ENCODE measurements at places on chromosomes 4 and X.

DNA sequence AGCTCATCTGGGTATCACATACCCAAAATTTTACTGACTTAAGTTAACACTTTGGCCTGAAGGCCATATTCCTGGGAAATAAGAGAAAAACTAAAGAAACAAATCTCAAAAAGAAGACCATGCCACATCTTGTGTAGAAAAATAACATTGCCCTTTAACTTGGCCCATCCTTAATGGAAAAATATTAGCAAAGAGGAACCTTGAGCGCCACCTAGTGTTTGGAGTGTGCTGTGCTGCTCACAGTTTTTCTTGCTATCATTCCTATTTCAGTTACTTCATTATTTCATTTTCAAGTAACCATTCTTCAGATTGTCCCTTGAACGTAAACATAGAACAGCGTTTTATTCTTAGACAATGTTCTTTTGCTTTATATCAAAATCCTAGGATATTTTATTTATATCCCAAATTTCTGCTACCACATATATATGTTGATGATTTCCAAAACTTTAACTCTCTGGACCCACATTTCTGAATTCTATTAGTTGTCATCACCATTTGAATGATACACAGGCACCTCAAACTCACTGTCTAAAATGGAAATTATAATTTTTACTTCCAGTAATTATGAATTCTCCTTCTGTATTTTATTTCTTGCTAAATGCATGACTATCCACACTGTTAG, 999.0 kb upstream of the ADGRL3 start:
- no peak for DNase-seq

DNA sequence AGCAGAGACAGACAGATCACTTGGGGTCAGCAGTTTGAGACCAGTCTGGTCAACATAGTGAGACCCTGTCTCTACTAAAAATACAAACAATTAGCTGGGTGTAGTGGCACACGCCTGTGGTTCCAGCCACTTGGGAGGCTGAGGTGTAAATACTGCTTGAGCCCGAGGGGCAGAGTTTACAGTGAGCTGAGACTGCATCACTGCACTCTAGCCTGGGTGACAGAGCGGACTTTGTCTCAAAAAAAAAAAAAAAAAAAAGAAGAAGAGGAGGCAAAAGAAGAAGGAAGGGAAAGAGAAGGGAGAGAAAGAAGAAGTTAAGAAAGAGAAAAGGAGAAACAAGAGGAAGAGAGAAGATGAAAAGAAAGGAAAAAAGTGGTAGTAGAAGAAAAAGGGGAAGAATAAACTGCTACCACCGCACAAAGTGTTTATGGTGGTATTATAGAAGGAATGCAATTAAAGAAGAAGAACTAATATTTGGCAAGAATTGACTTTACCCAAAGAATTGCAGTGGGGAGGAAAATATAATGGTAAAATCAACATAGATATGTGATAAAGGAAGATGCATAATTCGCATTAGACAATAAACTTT, 19.6 kb upstream of the NSUN7 start:
- DNase-seq, result no peak

DNA sequence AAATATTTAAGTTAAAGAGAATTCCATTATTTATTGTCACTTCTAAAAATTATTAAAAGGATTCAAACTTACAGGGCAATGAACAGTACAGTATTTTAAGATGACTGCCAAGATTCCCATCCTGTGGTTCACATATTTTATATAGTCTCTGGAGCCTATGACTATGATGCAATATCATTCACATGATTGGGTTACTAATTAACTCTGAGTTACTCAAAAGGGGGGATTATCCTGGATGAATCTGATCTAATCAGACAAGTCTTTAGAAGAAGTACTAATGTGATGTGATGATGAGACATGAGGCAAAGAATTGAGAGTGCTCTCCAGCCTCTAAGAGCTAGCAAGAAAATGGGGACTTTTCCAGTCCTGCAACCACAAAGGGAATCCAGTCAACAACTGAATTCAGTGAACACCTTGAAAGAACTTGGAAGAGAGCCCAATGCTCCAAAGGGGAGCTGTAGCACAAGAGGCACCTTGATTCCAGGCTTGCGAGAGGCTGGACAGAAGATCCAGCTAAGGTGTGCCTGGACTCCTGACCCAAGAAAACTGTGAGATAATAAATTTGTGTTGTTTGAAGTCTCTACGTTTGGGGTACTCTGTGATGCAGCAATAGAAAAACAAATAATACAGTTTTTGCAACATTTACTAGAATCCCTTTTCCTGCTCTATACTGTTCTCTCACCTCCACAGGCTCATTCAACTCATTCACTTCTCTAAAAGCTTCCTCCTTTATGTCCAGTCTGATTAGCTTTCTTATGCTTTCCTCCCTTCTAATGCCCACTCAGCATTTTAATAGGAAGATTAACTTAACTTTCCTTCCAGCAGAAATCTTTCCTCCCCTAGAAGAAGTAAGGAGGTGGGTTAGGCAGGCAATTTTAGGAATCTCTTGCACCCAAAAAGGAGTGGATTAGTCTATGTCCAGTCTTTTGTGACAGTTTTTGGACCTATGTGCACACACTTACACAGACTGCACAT, 133.8 kb upstream of the LCORL start:
- no peak for DNase-seq

GRCh38 chrX:148203531-148203930, 222.4 kb downstream of the FMR1NB start:
- no peak for DNase-seq

GRCh38 chrX:12080265-12080664, 58.0 kb upstream of the FRMPD4 start:
- DNase-seq, result no peak

DNA sequence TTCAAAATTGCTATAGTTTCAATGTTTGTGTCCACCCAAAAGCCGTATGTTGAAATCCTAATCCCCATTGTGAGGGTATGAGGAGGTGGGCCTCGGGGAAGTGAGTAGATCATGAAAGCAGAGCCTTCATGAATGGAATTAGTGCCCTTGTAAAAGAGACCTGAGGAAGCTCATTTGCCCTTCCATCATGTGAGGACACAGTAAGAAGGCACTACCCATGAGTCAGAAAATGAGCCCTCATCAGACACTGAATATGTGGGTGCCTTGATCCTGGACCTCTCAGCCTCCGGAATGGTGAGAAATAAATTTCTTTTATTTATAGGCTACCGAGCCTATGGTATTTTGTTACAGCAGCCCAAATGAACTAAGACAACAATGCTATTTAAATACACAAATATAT, 57.7 kb upstream of the EFHC2 start:
- DNase-seq, result no peak

DNA sequence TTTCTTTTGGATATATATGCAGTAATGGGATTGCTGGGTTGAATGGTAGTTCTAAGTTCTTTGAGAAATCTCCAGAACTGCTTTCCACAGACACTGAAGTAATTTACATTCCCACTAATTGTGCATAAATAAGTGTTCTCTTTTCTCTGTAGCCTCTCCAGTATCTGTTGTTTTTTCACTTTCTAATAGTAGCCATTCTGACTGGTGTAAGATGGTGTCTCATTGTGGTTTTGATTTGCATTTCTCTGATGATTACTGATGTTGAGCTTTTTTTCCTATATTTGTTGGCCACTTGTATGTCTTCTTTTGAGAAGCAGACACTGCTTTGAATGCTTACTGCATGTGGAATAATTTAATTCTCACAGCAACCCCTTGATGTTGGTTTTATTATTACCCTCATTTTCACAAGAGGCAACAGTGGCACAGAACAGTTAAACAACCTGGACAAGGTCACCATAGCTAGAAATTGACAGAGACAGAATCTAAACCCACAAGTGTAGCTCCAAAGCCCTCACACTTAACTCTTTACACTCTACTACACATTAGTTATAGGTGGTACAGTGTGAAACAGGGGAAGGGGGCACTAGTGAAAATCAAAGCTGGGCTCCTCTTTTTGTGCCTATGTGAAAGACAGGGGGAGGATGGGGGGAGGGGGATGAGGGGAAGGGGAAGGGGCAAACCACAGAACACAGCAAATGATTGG, 96.1 kb downstream of the REELD1 start:
- DNase-seq, result no peak

DNA sequence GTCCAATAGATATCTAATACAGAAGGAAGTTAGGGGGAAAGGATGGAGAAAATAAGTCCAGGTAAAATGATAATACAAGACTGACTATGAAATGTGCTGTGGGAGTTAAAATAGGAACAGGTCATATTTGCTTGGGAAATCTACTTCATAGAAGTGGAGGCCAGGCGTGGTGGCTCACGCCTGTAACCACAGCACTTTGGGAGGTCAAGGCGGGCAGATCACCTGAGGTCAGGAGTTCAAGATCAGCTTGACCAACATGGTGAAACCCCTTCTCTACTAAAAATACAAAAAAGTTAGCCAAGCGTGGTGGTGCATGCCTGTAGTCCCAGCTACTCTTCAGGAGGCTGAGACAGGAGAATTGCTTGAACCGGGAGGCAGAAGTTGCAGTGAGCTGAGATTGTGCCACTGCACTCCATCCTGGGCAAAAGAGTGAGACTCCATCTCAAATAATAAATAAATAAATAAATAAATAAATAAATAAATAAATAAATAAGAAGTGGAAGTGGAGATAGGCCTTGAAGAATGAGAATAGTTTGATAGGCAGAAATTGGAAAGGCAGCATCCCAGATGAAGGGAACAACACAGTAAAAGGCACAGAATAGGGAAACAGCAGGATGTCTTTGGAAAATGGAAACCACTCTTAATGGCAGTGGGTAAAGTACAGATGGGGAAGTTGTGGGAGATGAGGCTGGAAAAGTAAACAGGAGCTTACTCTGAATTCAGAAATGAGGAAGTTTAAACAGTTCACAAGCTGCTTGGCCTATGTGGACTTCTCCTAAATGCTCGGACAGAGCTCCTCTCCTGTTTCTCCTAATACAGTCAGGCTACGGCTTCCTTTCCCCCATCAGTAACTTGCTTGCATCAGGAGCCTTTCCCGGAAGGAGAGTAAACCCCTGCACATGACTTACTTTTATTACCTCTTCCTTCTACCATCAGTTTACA, 15.1 kb upstream of the GK start:
- DNase-seq, result no peak

DNA sequence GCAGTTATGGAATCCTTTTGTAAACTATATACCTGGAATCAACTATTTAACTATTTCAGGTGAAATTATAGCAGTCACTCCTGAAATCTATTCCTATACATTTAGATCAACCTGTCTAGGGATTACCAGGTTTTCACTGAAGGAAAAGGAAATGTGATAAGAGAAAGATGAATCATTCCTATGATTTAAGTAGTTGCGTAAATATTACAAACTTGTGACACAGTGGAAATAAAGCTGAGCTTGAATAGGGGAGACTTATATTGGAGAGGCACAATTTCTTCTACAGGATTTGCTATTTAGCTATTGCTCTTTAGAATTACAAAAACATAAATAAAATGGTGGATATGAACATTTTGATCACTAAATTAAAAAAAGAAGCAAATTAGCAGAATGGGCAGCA, 284.1 kb upstream of the EPHA5 start:
- no peak for DNase-seq

- no peak for DNase-seq
Measured at GRCh38 chr4:151319490-151319889, 5.9 kb downstream of the SH3D19 start.

- DNase-seq, result no peak
Measured at GRCh38 chr4:48944756-48945241, 38.2 kb upstream of the OCIAD2 start.

DNA sequence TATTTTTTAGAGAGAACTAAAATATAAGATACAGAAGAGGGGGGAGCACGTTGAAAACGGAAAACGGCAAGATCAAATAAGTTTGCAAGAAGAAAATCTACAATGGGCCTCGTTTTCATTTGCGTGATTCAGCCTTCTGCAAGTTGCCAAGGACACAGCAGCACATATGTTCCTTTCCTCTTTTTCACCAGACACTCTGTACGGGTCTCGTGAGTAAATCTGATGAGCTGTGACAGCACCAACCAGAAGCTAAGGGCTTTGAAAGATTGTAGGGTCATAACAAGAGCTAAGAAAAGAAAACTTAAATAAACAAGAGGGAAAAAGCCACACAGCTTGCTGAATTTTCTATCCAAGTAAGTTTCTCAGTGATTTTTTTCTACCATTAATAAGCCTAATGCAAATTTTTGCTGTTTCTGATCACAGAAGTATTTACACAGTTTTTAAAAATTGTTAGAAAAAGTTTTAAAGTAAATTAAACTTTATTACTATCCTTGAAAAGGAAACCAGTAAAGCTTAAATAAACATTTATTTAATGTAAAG, 63.4 kb downstream of the SCML2 start:
- DNase-seq, result no peak

DNA sequence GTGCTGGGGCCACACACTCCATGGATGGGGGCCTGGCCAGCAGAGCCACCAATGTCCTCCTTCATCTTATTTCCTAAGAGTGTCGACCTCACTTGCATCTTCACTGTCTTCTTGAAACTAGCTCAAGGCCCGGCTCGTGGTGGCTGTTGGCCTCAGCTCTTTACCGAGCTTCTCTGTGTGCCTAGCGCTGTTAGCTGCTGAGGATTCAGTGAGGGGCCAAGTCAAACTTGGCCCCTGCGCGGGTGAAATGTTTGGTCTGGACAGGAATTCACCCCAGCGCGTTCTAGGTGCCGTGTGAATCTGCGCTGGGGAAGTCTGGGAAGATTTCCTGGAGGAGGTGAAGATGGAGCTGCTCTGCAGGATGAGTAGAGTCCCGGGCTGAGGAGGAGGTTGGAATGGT, 8.5 kb downstream of the SORCS2 start:
- no peak for DNase-seq

GRCh38 chrX:51459125-51459524, 37.3 kb downstream of the NUDT11 start:
- no peak for DNase-seq

DNA sequence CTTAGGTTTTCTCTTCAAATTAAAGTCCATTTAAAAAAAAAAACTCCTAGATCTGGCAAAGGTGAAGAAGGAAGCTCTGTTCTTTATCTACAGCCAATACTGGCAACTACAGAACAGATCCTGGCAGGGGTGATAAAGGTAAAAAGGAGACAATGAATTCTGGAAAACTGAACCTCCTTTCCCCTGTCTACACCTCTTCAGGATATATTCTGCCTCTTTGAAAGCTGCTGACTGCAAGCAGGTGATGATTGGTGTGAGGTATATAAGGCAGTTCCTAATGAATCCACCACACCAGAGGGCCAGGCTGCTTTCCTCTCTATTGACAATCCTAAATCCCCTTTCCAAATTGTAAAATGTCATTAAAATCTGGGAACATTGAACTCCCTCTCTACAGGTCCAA, 370.1 kb downstream of the PPP3CA start:
- no peak for DNase-seq

- no peak for DNase-seq
Measured at GRCh38 chr4:25567253-25567652, 88.4 kb upstream of the SLC34A2 start.

GRCh38 chr4:72449705-72450104, 119.3 kb downstream of the ADAMTS3 start:
- DNase-seq, result no peak

DNA sequence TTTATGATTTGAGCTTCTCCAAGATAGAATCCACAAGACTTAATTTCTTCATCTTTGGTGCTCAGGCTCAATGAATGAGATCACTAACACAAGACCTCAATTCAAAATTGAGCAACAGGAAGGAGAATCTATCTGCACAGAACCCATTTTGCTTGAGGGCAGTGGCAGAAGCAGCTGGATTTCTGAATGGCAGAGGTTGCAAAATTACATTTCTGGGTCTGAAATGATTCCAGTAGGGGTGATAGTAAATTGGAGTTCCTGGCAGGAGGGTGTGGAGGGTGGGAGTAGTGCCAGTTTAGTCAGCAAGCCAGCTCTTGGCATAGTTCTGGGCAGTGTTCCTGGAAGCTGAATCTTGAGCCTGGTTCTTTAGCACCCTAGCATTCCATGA, 281.1 kb downstream of the SLC7A11 start:
- DNase-seq, result no peak

Measured in NCI-H510A (cell line).